NCI-H2107 (cell line): ENCODE measurements at places on chromosomes 2 and 18.
A peak's percentile ranks its signal among the peaks of the same experiment; 100 is the strongest.

DNA sequence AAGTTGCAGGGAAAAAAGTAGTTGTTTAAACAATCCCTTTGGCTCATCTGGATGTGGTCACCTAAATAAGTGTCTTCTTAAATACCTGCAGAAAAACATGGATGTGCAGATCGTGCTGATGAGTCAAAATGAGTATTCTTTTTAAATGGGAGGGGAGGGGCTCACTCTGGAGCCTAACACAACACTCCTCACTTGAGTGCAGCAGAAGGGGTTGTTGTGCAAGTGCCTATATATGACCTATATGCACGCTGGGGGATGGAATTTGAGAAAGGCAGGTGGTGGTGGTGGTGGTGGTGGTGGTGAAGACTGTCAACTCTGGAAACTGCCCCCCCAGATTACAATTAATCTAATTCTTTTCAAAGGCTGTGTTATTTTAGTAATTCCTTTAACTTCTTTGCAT lies 77.9 kb upstream of the FAM124B start:
- no peak for DNase-seq

DNA sequence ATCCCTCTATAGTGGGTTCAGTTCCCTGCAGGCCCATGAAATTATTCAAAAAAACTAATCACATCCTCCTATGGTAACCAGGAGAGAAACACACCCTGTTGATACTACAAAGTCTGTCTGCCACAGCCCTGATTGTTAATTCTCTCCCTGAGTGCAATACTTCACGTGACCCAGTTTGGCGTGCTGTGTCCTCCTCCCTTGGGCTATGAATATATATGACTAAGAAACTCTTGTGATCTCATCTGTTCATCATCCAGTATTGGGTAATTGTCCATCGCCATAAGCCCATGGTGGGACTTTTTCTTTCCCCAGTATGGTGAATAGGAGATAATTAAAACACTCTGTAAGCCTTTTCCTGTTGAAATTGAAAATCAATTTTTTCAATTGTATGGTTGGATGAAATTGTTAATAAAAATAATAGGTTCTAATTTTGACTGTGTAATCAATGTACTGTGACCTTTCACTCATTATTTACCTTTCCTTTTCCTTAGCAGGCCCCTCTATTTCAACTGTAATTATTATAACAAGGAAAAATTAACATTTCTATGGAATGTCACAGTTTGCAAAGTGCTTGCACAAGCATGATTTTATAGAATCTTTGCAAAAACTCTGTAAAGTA lies 1822.6 kb downstream of the SUCLG1 start:
- no peak for DNase-seq

GRCh38 chr2:40827392-40827791 lies 375.5 kb upstream of the SLC8A1 start:
- DNase-seq = no peak

DNA sequence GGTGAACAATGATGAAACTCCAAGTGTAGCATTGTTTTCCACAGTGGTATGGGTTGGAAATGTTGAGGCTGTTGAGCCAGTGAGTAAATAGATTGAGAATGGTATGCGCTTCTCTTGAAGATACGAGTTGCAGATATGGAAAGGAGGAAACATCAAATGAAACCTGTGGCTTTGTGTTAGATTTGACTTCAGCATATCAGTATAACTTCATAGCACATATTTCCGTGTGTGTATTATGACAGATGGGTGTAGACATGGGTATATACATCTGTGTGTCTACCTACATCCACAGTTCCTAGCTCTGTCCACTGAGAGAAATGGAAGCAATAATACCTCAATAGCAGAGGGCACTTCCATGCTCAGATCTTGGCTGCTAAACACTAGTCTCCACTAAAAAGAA lies 8.0 kb downstream of the SNED1 start:
- DNase-seq = no peak

DNA sequence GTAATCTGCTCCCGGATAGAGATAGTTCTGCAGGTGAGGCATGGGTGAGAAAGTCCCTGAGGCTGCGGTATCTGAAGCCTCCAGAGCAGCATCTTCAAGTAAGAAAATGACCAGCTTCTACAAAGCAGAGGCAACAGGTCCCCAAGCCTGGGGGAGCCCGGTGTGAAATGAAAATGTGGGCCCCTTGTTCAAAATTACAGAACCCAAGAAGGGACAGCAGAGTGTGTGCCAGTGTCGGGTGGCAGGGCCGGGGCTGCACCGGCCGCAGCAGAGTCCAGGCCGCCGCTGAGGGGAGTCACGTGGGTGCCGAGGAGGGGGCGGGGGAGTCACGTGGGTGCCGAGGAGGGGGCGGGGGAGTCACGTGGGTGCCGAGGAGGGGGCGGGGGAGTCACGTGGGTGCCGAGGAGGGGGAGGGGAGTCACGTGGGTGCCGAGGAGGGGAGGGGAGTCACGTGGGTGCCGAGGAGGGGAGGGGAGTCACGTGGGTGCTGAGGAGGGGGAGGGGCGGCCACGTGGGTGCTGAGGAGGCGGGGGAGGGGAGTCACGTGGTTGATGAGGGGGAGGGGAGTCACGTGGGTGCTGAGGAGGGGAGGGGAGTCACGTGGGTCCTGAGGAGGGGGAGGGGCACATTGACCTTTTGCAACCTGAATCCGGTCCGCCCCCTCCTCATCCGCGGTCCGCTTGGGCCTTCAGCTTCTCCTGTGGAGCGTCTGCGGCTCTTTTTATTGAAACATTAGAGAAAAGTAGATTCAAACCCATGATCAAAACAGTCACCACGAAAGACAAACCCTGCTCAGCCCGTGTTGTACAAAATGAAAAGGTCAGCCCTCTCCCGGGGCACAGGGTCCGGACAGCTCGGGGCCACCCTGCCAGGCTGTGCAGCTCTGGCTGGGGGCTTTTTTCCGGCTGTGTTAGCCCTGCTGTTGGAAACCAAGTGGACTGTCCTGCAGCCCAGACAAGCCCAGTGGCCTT lies 10.4 kb downstream of the COLEC11 start:
- peak; percentile 88 for DNase-seq

DNA sequence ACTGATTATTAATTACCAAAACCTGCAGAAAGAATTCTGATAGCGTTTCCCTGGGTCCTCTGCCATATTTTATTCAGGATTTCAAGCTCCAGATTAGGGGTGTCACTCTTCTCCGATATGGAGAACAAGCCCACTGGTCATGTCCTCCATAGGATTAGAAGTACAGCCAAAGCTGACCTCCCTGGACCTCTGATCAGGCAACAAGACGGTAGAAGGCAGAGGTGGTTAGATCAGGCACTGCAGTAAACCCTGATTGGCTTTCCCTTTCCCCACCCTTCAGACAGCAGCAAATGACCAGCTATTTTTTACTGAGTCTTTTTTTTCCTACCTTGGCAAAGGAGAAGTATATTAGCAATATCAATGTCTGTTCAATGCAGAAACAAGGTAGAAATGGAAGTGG lies 37.7 kb downstream of the SPC25 start:
- no peak for DNase-seq

DNA sequence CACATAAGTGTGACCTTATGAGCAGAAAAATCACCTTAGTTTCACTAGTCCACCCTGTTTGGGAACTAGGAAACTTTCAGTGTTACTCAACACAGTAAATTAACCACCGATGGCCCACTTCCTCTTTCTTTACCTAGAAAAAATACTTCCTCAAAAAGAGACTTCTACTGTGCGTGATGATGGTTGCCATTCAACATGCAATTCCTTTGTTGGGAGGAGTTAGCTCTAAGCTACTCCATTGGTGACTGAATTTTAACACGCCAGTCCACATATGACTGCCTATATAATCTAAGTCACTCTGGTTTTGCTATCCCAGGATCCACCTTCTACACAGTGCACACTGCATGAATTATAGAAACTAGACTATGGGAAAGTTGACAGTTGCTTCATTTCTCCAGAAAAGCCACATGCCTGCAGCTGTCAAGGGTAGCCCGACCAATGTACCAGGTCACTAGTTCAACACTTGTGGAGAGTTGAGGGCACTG lies 47.8 kb upstream of the REG3G start:
- no peak for DNase-seq

DNA sequence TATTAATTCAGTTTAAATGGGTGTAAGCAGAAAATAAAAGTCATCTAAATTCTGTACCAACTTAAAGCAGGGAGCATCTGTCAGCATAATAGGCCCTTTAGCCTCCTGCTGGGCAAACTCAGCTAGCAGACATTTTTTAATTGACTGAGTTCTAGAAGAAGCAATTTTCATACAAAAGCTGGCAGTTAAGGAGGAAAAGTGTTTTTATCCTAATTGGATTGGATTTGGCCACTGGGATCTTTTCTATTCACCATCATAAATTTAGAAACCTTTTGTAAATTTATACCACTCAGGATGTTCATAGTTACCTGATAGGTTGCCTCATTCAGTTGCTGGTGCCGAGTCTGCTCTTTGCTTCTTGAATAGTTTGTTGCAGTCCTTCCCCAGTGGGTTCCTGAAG lies 262.7 kb upstream of the FSIP2 start:
- DNase-seq = no peak
